ENCODE measurements at places on chromosomes 3 and 15. TPM values are rescaled to one million over a fixed set of nuclear protein-coding genes. Genes with fewer than 3 reads are reported as not detected.

Gene SLC2A2
- total RNA-seq: not detected

Gene P2RY14
- not detected for total RNA-seq

Gene ISL2
- total RNA-seq: 3.9 TPM

Gene PYGO1
- 8.9 TPM for total RNA-seq

Gene BLM
- 15.5 TPM for total RNA-seq

Gene DUOXA2
- total RNA-seq: not detected

Gene NDUFB4
- total RNA-seq: 210 TPM

Gene ITIH1
- total RNA-seq: not detected

Gene FBXO40
- not detected for total RNA-seq

Gene GOLGA6L4
- 0.28 TPM for total RNA-seq

Gene CLSTN2
- total RNA-seq: 0.06 TPM

Gene RBP2
- not detected for total RNA-seq

Gene RNF111
- 23.7 TPM for total RNA-seq

Gene GOLGA6L7
- not detected for total RNA-seq

Gene SLC22A13
- not detected for total RNA-seq

Gene GPR27
- total RNA-seq: 4.0 TPM

Gene CKMT1A
- total RNA-seq: 2.7 TPM

Gene SEMA3G
- total RNA-seq: 0.04 TPM

Gene STRA6
- total RNA-seq: 62.5 TPM

Gene CNTN3
- not detected for total RNA-seq

Gene SOX14
- total RNA-seq: not detected

Gene AGTR1
- 0.48 TPM for total RNA-seq

Gene CHL1
- total RNA-seq: not detected

Gene NEDD4
- total RNA-seq: 58.9 TPM

Gene MESP2
- total RNA-seq: 0.62 TPM

Gene SLC35G2
- 21.9 TPM for total RNA-seq

Gene LNP1
- total RNA-seq: 0.88 TPM

Gene ESYT3
- 0.93 TPM for total RNA-seq

Gene ZNF80
- total RNA-seq: not detected

Gene PCBP4
- total RNA-seq: 11.7 TPM

Gene CD80
- not detected for total RNA-seq

Gene ALDH1A3
- total RNA-seq: 24.7 TPM

Gene CCR5
- not detected for total RNA-seq

Gene XCR1
- total RNA-seq: not detected

Gene EOGT
- 10.8 TPM for total RNA-seq

Gene RYR3
- total RNA-seq: not detected

Gene QTRT2
- 27.5 TPM for total RNA-seq

Gene SEMA3B
- 7.1 TPM for total RNA-seq

Gene TGM4
- 0.05 TPM for total RNA-seq

Gene PRICKLE2
- total RNA-seq: 2.6 TPM

Gene GP9
- not detected for total RNA-seq

Gene ALPK3
- 0.28 TPM for total RNA-seq

Gene CCR1
- total RNA-seq: not detected

Gene SYNM
- total RNA-seq: 35.6 TPM
